ENCODE measurements at places on chromosomes 5 and 9. TPM values are rescaled to one million over a fixed set of nuclear protein-coding genes. Genes with fewer than 3 reads are reported as not detected.

- no peak for DNase-seq
Observed at GRCh38 chr9:137959641-137960411, 82.2 kb downstream of the CACNA1B start.

DNA sequence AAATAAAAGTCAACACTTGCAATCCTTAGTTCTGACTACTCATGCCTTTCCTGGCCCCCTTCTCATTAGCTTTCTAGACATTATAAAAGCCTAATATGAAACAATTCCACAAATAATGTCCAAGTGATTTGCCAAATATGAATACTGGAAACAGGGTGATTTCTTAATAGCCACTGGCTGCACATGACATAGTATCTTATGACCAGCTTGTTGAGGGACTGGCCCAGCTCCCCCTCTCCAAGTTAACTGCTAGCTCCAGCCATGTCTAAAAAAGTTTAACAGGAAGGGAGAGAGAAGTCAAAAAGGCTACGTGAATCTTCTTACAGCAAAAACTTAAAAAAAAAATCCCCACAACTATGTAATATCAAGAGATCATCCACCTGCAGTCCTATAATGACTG, 1.5 kb downstream of the CERT1 start:
- DNase-seq, result no peak

The PRELID2 gene
- total RNA-seq, result 22.4 TPM

The PKD2L2 gene
- total RNA-seq, result not detected

- DNase-seq, result no peak
Observed at GRCh38 chr5:78785454-78785853, 136.9 kb upstream of the LHFPL2 start.

The ADRB2 gene
- total RNA-seq, result 6.7 TPM
